ENCODE measurements at places on chromosomes 2 and 18.

- no peak for DNase-seq
Observed at GRCh38 chr2:68357605-68358337, 7.3 kb upstream of the PLEK start.

- DNase-seq, result no peak
Observed at GRCh38 chr18:23301972-23302371, 151.1 kb upstream of the RIOK3 start.

- no peak for DNase-seq
Observed at GRCh38 chr2:157159221-157159934, 98.1 kb upstream of the GALNT5 start.

DNA sequence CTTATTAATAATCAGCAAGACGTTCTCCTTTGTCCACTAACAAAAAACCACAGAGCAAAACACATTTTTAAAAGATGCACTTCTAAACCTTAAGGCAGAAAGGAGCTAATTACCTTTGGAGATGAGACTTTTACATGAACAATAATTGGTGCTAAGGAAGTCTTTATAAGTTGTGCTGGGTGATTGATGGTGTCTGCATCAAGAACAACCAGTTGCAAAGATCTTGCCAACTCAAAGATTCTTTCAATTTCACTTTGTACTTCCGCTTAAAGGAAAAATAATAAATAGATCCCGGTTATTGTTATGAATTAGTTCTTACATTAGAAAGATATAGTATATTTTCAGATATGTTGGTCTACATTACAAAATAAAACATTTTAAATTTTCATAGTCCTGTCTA lies 26.9 kb upstream of the ARL5A start:
- DNase-seq, result no peak

- peak; percentile 27 for DNase-seq
Observed at GRCh38 chr2:44358503-44358902, 2.8 kb downstream of the PREPL start.

DNA sequence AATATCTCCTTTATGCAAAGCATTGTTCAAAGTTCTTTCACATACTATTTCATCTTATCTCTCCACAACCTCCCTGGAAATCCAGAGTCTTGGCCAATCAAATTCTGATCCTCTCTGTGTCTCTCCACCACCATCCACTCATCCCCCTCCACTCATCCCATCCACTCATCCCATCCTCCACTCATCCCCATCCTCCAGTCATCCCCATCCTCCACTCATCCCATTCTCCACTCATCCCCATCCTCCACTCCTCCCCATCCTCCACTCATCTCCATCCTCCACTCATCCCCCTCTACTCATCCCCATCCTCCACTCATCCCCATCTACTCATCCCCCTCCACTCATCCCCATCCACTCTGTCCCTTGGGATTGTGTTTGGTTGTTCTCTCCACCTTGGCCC lies 101.1 kb downstream of the BCL2 start:
- DNase-seq, result no peak

- DNase-seq, result no peak
Observed at GRCh38 chr18:79948719-79949411, 2.6 kb downstream of the SLC66A2 start.

DNA sequence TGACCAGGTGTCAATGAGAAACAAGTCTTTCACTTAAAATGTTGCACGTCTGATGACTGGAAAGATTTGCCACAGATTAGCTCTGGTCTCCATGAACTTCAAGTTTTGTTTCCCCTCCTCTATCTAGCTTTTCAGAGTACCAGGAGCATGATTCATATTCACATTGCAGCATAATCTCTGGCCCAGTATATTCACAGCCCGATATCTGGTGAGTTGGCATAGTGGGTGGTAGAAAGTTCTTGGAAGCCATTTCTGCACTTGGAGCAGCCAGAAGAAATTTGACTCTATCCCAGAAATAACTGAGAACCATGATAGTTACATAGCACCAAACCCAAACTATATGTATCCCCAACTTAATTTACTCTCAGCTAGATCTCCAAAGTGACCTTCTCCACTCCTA lies 503.9 kb downstream of the PID1 start:
- DNase-seq, result no peak

GRCh38 chr2:55811048-55811447 lies 112.5 kb downstream of the EFEMP1 start:
- DNase-seq, result no peak

DNA sequence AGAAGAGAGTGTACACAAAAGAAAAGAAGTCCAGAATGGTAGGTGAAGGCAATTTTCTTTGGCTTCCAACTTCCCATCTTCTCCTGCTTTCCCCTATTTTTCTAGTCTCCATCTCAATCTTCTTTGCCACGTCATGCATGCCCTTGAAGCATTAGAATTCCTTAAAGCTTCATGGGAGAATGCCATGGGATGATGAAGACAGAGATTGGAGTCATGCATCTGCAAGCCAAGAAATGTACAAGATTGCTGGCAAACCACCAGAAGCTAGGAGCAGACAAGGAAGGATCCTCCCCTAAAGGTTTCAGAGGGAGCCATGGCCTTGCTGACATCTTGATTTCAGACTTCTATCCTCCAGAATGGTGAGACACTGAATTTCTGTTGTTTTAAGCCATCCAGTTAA lies 305.9 kb downstream of the HRH4 start:
- no peak for DNase-seq

- no peak for DNase-seq
Observed at GRCh38 chr2:96197546-96198255, 10.9 kb downstream of the STARD7 start.

DNA sequence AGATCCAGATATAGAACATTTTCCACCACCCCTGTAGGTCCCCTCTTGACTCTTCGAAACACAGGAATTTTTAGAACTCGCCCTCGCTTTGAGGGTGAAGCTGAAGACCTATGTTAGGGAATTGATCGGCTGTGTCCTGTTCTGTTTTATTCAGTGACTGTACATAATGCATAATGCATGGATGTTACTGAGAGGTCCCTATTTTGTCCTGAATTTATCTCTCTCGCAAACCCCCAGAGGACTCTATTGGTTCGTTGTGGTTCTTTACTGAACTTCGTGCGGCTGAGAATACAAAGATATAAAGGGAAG lies 431 bp upstream of the EIF5B start:
- DNase-seq, result no peak

DNA sequence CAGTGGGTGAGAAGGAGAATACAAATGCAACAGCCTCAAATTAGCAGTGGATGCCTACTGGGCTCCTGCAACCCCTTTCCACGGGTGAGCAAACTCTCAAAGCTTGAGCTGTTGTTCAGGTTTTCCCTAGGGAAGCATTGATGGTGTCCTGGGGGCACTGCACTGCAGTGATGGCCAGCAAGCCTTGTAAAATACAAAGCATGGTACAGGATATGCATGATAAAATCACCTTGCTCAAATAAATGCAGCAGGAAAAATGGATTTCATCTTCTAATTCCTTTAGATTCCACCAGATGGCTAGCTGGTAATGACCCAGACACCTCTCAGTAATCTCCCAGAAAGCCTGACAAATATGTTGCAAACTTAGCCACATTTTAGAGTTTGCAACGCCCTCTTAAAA lies 698.2 kb downstream of the TRIB2 start:
- no peak for DNase-seq

- no peak for DNase-seq
Observed at GRCh38 chr2:149042881-149043280, 4.4 kb downstream of the LYPD6B start.

- no peak for DNase-seq
Observed at GRCh38 chr2:174180165-174180724, 68.1 kb downstream of the OLA1 start.

GRCh38 chr18:77201506-77201905 lies 48.1 kb upstream of the GALR1 start:
- no peak for DNase-seq

GRCh38 chr2:5539282-5540165 lies 152.7 kb upstream of the SOX11 start:
- DNase-seq, result no peak

GRCh38 chr2:74548900-74549826 lies 4.6 kb downstream of the LOXL3 start:
- DNase-seq, result no peak

DNA sequence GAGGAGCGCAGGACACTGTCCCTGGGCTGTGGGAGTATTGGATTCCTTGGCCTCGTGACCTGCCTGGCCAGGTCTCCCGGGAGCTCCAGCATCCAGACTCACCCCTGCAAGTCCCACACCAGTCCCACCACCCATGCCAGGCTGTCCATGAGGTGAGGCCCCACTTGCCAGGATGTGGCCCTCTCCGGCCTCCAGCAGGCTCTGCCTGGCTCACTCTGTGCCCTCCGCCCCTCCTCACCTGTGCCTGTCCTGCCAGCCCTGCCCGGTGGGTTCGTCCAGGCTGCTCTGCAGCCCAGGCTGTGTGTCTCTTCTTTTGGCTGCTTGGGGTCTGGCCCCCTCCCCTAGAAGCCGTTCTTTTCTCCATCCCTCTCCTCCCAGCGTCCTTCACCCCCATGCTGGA lies 436.8 kb upstream of the MYT1L start:
- DNase-seq, result no peak

DNA sequence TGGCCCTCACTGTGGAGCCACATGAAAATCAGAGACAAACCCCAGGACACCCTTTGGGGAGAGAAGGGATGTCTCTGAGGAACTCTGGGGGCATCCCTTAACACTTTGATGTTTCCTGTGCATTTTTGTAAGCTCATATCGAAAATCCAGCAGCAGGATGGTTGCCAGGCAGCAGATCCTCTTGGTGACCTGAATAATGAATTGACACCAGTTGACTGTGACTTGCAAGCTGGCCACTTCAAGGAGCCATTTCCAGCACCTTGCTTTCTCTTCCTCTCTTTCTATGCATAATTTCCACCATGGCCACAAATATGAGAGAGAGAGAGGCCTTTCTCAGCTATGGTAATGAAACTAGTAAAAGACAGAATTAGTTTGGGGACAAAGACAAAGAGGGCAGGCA lies 91.7 kb downstream of the NRP2 start:
- DNase-seq, result no peak

GRCh38 chr2:149219856-149220255 lies 110.5 kb upstream of the LYPD6 start:
- DNase-seq, result no peak

DNA sequence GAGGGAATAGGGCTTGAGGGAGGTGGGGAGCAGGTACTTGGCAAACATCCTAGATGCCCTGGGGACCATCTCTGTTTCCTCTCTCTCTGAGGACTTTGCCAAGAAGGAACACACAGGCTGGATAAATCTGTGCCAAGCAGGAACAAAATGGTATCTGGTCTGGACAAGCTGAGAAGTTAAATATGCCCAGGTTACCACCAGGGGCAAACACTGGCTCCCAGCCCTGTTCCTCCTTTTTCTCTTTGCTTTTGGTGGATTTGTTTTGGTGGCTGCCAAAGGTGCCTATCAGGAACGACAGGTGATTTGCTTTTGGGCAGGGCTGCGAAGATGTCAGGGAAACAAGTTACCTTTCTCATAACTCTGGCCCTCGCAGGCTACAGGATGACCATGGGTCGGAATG lies 227.5 kb upstream of the SMAD2 start:
- DNase-seq, result no peak

GRCh38 chr18:55054021-55054990 lies 95.0 kb upstream of the CCDC68 start:
- DNase-seq, result no peak

DNA sequence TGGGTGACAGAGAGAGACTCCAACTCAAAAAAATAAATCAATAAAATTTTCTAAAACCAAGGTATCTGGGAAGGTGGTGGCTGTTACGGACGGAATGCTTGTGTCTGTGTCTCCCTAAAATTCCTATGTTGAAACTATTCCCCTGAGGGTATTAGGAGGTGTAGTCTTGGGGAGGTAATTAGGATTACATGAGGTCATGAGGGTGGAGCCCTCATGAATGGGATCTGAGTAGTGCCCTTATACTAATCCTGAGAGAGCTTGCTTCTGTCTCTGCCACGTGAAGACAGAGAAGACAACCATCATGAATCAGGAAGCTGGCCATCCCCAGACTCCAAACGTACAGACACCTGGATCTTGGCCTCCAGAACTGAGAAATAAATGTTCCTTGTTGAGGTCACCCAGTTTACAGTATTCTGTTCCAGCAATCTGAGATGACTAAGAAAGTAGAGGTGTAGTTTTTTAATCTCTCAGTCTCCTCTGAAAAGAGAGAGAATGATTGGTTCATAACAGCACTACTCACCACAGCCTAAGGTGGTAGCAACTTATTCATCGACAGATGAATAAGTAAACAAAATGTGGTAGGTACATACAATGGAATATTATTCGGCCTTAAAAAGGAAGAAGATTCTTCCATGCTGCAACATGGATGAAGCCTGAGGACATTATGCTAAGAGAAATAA lies 38.4 kb downstream of the TGFBRAP1 start:
- DNase-seq, result no peak

- DNase-seq, result peak; percentile 8
Observed at GRCh38 chr18:3703732-3704176, 253.8 kb downstream of the TGIF1 start.

- DNase-seq, result no peak
Observed at GRCh38 chr2:131046028-131046917, 47.0 kb downstream of the FAM168B start.

DNA sequence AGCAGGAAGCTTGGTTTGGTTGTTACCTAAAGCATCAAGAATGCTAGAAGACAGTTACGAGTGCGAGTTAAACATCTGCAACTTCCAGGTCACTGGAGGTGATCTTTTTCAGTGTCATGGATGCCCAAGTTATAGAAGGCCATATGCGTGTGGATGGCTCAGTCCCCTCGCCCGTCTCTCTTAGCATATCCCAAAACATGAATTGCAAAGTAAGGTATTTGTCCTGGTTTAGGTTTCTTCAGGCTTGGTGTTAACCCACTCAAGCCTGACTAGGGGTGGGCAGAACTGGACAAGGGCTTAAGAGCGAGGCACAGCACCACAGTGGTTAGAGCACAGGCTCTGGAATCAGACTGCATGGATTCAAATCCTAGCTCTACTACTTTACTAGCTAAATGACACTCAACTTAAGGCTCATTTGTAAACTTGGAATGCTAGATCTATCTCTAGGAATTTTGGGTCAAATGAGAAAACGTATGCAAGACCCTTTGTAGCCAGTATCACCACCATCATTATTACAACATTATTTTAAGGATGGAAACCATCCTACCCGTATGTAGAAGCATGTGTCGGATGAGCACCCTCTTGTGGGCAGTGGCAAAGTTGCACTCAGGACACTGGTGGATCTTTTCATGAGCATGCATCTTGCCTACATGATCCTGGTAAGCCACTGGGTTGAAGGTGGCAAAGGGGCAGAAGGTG lies 11.2 kb downstream of the ZNF142 start:
- peak; percentile 53 for DNase-seq

DNA sequence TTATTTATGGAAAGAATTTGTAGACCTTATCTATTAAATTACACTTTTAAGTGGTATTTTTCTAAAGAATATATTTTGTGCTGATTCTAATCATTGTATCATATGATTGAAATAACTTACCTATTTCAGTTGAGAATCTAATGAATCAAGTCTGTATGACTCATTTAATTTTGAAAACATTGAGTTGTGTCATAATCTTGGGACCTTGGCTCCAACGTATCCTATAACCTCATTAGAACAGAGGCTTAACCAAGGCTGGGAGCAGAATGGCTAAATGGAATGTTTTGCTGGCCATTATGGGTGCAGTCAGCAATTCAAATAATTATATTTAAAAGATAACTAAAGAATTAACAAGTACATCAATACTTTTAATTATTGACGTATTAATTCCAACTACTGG lies 19.6 kb upstream of the GULP1 start:
- DNase-seq, result no peak

- peak; percentile 63 for DNase-seq
Observed at GRCh38 chr2:3595985-3596384, 1.1 kb downstream of the COLEC11 start.

Measured in stimulated activated CD4-positive, alpha-beta T cell treated with anti-CD3 and anti-CD28 coated beads, Interleukin-4, amount 100 ng/mL, for 24 hours (primary cell).